AG08396 (cell line): ENCODE measurements at places on chromosomes 11 and 22.

GRCh38 chr11:100182927-100183326 is 504.2 kb upstream of the ARHGAP42 start:
- DNase-seq = no peak

- DNase-seq = peak; percentile 82
These were observed 3.5 kb downstream of the OSM start for GRCh38 chr22:30262917-30263741.

DNA sequence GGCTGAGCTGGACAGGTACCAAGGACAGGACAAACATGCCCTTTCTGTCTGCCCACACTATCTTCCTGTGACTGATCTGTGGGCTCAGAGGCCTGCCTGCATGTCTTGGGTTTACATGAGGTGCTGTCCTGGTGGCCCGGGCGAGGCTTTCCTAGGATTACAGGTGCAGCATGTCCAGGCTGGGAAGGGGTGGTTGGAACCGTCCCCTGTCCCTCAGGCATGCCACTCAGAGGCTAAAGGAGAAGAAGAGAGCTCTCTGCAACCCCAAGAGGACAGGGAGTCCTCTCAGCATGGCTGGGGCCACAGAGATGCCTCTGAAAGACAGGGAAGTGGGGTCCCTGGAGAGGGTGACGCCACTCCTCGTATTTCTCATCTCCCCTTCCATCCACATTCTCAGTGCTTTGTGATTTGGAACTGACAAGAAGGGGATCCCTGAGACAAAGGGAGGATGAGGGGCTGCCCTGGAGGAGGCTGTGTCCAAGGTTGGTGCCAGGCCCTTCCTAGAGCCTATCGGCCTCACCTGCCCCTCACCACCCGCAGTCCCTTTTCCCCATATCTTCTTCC is 64.6 kb upstream of the LMO1 start:
- DNase-seq = no peak

GRCh38 chr11:27721264-27722116 is 21.2 kb upstream of the BDNF start:
- no peak for DNase-seq

DNA sequence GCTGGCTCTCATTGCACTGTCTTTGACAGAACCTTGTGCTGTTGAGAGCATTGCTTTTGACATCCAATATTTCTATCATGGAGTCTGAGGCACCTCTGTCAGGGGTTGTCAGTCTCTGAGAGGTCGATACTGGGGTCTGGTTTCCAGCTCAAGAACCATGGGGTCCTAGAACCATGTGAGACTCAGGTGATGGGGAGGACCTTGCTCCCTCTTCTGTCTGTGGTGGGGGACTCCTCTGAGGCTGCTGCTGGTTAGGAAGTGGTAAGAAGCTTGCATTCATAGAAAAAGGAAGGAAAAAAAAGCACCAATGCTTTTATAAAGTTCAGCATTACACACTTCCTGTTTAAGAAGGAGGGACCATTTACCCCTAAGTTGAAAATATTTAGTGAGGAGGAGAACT is 91.8 kb upstream of the CD44 start:
- no peak for DNase-seq

DNA sequence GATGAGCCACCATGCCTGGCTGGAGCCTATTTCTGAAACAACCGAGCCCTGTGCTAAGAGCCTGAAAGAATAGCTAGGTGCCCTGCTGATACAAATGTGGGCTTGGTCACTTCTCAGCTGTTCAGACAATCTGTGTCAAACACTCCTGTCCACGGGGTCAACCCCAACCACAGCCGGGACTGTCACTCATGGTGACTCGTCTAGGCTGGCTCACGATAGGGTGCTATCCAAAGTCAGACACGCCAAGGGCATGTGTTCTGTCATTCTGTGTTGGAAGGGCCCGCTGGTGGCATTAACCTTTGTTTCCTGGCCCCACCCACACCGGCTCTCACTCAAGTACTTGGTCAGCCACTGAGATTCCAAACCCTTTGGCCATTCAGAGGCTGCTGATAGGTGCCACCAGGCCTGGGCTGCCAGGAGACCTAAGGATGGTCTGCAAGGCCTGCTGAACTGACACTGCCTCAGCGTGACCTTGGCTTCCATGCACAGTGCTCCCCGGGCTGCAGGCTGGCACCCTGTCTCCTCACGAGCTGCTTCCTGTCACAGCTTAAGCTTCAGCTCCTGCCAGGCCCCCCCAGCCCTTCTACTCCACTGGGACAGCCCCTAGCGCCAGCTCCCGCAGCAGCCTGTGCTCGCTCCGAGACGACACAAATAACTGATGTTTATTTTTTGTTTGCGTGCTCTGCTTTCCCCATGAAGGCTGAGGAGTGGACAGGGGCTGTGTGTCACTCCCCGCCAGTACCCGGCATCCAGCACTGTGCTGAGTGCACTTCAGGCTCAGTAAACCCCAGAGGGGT is 14.2 kb upstream of the CDC42BPG start:
- no peak for DNase-seq
